Activated B cell treated with CpG ODN at 0.5 μM for 24 hours (primary cell): ENCODE measurements at places on chromosomes 5 and 9. TPM values are rescaled to one million over a fixed set of nuclear protein-coding genes. Genes with fewer than 3 reads are reported as not detected.

DNA sequence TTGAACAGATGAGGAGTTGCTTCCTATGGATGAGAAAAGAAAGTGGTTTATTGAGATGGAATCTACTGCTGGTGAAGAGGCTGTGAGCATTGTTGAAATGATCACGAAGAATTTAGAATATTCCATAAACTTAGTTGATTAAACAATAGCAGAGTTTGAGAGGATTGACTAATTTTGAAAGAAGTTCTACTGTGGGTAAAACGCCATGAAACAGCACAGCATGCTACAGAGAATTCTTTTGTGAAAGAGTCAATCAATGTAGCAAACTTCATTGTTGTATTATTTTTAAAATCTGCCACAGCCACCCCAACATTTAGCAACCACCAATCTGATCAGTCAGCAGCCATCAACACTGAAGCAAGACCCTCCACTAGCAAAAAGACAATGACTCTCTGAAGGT, 309.1 kb downstream of the SPOCK1 start:
- DNase-seq = no peak

PCDHGA6 gene
- total RNA-seq = 1.8 and 2.3 TPM in 2 replicates

DNA sequence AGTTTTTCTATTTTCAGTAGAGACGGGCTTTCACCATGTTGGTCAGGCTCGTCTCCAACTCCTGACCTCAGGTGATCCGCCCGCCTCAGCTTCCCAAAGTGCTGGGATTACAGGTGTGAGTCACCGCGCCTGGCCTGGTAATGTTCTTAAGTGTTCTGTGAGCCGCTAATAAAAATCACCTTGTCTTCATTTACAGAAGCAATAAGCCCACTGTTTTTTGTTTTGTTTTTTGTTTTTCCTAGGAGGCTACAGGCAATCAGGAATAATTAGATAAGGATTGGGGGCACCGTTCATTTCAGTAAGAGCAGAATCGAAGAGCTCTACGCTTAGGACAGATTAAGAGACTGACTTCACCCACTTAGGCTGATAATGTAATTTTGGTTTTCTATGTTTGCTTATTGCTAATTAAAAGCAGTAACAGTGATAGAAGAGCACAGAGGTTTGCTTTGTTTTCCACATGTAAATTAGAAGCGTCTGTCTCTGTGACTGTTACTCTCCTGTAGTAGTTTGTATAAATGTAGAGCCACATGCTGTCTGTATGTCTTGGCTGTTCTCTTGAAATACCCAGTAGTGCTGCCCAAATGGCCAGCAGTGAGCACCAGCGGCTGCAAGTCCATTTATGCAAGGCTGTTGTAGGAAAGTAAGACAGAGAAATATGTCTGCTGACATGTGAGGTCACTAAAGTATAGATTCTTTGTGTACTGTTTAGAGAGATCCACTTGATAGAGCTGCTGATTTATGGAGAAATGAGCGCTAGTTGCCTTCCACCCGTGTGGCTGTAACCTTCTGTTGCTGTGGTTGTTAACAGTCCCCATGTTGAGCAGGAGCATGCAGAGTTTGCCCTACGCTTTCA, 30.5 kb downstream of the TRIO start:
- no peak for DNase-seq

DNA sequence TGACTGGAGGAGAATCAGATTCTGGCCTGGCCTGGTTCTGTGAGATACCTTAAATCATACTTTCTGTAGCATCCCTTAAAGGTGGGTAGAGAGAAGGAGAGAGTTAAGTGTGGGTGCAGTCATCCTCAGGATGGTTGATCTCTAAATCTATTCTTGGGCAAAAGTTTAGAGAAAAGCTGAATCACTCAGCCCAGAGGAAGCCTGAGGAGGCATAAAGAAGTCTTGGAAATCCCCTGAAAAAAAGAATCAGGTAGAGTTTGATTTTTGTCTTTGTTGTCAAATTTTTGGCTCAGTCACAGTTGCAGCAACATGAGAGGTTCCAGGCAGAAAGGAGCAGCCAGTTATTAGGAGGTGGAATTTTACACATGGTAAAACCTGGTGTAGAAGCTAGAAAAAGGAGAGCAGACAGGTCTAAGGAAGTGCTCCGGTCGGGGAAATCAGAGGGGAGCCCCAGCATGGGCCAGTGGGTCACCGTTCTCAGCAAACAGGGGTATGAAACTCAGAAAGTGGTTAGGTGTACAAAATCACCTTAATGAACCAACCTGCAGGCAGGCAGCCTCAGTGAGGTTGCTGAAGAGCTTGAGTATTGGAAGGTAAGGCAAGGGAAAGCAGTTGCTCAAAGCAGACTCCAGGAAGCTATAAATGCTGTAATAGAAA, 116.2 kb upstream of the CNTLN start:
- no peak for DNase-seq

DNA sequence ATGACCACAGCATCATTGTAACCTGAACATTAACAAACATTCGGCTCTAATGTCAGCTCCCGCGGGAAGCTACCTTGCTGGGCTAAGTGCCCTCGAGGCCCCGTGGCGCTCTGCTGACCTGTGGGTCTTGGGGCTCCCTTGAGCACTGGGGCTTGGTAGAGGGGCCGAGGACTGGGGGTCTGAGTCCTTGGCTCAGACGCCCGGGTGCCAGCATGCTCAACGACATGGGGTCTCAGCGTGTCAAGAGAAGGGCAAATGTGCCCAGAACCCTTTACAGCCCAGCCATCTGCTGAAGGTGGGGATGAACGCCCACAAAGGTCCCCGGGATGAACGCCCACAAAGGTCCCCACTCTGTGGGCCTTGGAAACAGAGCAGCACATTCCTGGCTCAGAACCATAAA, 39.7 kb upstream of the SARDH start:
- DNase-seq = no peak

FLT4 gene
- not detected in 2 replicates for total RNA-seq

DNA sequence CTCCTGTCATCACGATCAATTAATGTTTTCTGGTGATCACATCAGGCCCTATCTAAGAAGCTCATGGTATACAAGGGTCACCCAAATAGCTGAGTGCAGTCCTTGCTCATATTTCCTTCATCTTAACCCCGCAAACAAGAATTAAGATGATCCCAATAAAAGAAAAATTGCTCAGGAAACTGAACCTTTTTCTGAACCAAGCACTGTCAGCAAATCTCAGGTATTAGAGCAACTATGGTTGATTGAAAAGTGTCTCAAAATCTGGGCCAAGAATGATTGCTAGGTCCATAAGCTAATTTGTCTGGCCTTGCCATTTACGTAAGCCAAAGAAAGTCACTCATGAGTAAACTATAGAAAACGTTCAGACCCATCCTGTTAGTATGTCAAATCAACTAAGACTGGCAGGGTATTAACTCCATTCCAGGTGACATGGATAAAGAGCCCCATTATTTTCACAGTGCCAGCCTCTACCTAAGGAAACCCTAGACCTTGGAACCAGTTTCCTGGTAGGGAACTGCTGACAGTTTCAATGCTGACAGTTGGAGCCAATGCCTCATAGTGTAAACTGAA, 209.3 kb downstream of the DEPDC1B start:
- DNase-seq = no peak

DNA sequence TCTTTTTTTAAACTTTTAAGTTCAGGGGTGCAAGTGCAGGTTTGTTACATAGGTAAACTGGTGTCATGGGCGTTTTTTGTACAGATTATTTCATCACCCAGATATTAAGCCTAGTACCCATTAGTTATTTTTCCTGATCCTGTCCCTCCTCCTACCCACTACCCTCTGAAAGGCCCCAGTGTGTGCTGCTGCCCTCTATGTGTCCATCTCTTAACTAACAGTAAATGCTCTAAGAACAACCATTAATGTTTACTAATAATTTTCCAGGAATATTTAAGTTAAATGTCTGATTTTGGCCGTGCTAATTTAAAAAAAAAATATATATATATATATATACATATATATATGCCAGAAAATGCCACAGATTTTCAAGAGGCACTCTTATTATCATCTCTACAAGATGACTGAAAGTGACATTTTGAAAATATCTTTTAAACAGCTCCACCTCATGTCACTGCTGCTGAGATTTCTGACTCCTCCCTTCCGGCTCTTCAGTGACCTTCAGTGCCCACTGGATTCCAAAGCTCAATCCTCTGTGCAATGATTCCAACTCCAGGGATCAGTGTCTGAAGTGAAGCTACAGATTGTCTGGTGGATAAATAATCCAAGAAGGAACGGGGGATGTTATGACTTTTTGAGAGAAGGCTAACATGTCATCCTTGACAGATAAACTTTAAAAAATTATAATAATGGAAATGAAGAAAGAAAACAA, 46.7 kb upstream of the HNRNPA0 start:
- no peak for DNase-seq

- DNase-seq = no peak
These were observed 115.7 kb downstream of the MAN2A1 start for GRCh38 chr5:109805472-109805871.

DNA sequence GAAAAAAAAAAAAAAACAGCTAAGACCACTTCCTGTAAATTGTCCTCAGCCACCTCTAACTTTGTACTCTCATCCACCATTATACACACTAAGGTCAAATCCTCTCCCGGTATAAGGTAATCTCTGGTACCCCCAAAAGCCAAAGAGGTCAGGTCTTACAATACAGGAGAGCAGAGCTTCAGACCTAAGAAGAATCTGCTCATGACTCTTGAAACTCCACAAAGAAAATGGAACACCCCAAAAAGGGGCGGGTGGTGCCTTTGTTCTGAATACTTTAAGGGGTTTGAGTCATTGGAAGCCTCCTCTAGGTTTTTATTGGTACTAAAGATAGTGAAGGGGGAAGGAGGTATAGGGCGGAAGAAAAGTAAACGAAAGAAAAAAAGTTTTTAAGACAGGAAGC, 69.8 kb downstream of the COL15A1 start:
- DNase-seq = no peak

DNA sequence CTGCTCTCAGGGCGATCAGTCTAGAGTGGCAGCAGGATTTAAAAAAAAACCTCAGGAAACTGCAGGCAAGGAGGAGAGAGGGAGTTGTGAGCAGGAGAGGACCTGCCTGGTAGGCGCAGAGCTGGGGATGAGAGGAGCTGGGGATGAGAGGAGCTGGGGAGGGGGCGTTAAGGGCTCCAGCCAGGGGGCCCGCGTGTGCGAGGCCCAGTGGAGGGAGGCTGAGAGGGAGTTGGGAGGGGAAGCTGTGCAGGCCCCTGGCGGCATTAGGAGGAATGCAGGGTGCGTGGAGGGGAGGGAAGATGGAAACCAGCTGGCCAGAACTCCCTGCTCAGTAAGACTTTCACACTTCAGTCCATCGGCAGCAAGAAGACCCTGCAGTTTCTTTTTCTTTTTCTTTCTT, 45.2 kb upstream of the HMCN2 start:
- no peak for DNase-seq

DNA sequence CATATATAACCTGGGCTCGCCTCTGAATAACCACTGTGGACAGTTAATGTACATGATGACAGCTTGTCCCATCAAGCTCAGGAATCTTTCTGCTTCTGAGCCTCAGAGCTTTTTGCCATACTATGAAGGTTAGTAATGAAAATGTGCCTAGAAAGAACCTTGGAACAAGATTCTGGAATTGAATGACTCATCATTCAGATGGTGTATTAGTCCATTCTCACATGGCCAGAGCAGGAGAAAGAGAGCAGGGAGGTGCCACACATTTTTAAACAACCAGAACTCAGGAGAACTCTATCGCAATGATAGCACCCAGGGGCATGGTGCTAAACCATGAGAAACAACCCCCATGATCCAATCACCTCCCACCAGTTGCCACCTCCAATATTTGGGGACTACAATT, 542.1 kb downstream of the PRR16 start:
- DNase-seq = no peak

SHC3 gene
- total RNA-seq = not detected in 2 replicates

DNA sequence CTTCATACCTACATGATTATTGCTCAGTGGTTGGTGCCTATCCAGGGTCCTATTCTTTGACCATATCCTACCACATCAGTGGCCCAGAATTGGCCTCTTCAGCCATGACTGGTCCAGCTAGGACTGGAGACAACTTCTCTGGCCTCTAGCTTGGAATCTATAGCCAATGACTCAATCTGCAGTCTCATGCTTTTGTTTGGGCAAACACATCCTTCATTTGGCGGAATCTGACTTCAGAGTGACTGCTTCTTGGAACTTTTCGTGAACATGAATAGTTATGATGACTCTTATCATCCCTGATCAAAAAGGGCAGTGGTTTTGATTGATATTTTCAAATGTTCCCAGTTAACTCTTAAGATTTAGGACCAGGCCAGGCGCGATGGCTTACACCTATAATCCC, 134.1 kb downstream of the PAPPA start:
- DNase-seq = no peak

MZB1 gene
- total RNA-seq = 47.1 and 50.5 TPM in 2 replicates

GRCh38 chr5:131615957-131616356, 19.1 kb downstream of the RAPGEF6 start:
- no peak for DNase-seq

DNA sequence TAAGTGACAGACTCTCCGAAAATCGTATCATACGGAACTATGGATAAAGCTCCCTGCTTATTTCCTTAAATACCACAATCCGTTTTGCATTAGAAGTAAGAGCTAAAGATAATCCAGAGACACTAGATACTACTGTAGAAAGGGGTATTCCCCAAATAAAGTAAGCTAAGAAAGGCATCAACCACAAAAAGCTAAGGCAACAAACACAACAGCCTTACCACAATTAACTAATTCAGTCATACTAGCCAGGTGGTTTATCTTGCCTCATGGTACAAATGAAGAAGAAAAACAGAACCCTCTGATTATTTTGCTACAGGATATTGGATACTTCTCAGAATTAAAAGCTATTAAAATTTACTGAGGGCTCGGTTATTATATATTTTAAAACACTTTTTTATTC, 14.1 kb downstream of the ERP44 start:
- DNase-seq = no peak

DNA sequence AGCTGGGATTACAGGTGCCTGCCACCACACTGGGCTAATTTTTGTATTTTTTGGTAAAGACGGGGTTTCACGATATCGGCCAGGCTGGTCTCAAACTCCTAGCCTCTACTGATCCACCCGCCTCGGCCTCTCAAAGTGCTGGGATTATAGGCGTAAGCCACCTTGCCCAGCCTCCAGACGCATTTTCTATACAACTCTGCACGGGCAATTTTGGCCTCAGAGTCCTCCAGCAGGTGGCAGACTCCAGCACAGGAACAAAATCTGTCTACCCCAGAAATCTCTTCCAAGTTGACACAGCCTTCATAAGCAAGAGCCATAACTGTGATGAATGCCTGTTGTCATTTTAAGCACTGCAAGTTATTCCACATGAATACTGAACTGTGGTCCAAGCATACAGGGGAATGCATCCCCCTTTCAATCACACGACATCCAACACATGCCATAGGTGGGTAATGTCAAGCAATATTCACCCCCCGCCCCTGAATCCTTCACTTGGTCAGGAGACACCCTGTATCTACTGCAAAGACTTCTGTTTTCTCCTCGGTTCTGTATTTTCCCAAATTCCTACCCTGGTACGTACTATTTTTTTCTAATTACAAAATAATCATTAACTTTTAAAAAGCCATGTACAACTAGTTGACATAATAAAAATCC, 50.8 kb downstream of the ALDH7A1 start:
- no peak for DNase-seq

FANCC gene
- 10.4 and 11.4 TPM in 2 replicates for total RNA-seq

DNA sequence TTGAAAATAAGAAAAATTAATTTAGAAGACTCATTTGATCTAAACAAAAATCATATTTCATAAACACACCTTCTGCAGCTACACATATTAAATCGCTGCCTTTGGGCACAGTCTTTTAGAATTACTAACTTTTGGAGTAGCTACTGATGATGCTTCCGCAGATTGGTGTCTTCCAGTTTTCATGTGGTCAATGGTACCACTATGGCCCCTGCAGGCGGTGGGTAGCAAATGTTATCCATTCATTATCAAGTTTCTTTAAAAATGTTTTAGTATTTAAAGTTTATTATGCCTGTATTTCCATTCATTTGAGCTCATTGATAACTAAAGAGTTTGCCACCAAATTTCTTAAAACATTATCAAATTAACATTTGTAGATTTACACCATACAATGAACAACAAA, 122.9 kb upstream of the GRAMD2B start:
- DNase-seq = no peak
